ENCODE measurements at places on chromosomes 3 and 15. TPM values are rescaled to one million over a fixed set of nuclear protein-coding genes. Genes with fewer than 3 reads are reported as not detected.

DNA sequence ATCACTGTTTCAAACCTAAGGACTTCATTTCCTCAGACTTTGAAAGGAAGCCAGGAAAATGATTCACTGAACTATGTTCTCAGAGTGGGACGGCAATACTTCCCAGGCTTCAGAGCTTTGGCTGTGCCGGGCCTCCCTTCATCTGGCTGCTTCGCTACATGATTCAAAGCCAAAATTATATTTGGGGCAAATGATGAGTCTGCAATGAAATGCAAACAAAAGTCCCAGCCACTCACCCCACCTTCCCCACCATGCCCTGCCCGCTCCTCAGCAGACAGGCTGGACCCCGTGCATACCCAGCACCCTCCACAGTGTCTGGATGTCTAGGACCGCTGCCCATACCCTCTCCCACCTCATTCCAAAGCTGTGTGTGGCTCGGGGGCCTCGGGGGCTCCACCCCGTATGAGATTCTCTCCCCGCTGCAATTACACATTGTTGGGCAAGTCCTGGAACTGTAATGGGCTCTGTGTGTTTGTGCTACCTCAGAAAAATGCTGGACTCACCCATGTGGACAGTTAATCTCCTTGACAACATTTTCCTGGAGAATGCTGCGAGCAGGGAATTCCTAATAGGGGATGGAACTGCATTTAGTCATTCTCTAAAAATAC lies 32.2 kb downstream of the ATP10A start:
- DNase-seq = peak; percentile 69

- no peak for DNase-seq
These were observed 82.6 kb upstream of the ARHGEF3 start for GRCh38 chr3:56884387-56884786.

DNA sequence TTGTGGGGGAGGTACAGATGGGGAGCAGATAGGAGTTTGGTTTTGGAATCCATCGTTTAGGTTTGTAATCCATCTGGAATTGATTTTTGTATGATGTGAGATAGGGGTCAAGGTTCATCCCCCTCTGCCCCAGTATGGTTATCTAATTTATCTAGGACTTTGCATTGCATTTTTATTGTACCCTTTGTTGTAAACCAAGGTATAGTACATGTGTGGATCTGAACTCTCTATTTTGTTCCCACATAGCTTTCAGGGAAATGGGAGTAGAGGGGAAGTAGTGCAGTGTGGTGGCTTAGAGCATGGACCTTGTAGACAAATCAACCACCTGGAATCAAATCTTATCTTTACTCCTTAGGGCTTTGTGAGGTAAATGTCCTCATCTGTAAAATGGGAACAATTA lies 65.7 kb downstream of the RAD54L2 start:
- no peak for DNase-seq

DNA sequence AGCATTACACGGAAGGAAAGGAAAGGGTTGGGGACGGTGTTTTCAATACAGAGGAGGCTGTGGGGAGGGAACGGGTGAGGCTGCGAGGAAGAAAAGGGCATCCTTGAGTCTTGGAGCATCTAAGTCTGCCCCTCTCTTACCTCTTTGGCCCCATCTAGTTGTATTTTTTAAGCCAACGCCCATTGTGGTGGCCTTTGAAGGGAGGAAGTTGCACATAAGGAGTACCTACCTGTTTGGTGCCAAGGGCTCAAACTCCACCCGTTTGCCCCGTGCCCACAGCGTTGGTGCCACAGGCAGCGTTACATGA lies 146.1 kb upstream of the UMPS start:
- no peak for DNase-seq

- DNase-seq = no peak
These were observed 821.6 kb downstream of the TUSC7 start for GRCh38 chr3:117531078-117531767.

- DNase-seq = no peak
These were observed 238.3 kb upstream of the NR2F2 start for GRCh38 chr15:96092186-96092585.

DNA sequence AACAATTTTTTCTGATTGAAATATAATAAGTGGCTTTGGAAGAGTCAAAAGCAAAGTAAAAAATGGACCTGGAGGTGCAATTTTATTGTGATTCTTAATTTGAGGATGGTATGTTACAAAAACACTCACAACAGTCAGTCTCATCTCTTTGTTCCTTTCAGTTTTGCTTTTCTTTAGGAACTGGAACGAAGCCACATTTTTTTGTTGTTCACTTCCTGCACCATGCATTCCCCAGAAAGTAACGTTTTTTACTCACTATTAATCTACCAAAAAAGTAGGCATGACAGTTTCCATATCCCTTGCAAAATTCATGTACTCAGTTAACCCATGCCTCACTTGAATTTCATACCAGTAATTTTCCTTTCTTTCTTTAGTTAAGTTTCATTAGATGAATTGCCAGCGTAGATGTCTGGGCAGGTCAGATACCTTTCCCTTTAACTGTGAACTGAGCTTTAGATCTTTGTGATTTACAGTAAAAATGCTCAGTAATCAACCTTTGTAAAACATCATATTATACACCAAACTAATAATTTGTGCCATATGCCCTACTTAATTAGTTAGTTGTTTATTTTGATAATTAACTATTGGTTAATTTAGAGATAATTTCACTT lies 384.3 kb downstream of the ROBO1 start:
- DNase-seq = no peak

DNA sequence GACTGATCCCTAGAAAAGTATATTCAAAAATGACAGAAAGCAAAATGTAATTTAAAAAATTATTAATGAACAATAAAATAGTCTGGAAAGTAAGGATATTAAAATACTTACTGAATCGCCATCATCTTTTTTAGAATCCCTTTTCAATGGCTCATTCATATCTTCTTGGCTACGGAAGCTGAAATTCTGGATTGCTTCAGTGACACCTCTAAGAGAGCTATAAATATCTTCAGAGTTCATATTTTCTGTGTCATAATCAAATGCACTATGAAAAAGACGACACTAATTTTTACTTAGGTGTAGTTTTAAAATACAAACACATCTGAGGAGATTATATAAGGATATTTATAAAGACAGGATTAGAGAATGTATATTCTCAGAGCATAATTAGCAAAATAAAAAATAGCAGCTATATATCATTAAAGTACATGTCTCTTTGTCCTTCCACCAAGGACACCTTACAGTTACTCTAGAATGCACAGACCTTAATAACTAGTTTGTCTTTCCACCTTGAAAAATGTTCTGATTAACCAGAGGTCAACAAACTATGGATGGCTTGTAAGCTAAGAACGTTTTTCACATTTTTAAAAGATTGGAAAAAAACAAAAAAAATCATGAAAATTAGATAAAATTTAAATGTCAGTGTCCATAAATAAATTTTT lies 98.6 kb upstream of the UBP1 start:
- no peak for DNase-seq

DNA sequence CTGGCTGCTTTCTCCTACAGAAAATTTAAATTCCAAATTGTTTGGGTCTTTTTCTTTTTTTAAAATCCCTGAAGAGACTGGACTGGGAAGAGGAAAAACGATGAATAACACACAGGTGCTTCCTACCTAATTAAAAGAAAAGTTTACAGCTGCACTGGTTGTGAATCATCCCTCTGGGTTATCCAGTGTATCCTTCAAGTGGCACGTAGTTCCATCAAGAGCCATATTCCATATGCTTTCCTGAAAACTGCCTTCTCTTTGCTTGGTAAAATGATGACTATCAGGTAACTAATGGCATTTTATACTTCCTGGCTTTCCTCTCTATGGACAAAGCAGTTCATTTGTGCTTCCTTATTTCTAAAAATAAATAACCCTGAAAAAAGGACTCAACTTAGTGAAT lies 123.2 kb downstream of the MAGI1 start:
- no peak for DNase-seq

- no peak for DNase-seq
These were observed 17.9 kb downstream of the EPHB3 start for GRCh38 chr3:184579513-184579912.

GRCh38 chr3:196754091-196754981 lies 14.7 kb downstream of the PAK2 start:
- DNase-seq = no peak

GRCh38 chr3:9405756-9406155 lies 8.3 kb downstream of the SETD5 start:
- DNase-seq = no peak

GRCh38 chr3:119700269-119700919 lies 2.4 kb upstream of the CFAP91 start:
- DNase-seq = no peak

- peak; percentile 49 for DNase-seq
These were observed 108.9 kb downstream of the GREM1 start for GRCh38 chr15:32826685-32827084.

GRCh38 chr15:68682330-68682729 lies 103.5 kb downstream of the CORO2B start:
- DNase-seq = no peak

DNA sequence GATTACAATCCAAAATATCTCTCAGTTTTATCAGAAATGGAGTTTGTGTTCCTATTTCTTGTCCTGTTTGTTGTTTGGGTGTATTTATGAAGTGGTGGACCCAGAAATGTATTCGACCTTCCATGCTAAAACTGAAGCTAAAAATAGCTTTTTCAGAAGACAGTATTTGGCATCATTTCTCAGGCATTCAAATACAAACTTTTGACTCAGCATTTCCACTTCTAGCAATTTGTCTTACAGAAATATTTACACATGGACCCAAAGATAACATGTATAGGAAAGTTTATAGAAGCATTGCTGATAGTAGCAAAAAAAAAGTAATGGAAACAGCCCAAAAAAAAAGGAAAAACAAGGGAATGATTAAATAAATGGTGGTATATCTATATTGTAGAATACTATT lies 156.3 kb downstream of the HCN4 start:
- DNase-seq = no peak

DNA sequence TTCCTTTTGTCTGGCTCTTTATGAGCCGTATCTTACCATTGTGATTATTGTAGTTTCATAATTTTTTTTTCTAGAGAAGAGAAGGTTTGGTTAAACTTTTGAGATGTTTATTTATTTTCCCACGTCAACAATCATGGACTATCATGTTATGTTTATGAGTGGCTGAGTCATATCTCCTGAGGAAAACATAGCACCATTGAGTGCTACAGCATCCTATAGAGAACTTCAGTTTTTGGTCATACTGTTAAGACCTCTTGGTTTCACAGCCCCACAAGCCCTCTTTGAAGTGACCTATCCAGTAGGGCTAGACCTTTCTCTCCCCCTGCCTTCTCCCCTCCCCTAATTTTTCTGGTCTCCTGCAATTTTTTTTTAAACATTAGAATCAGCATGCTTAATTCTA lies 20.8 kb downstream of the PIK3CA start:
- DNase-seq = no peak

DNA sequence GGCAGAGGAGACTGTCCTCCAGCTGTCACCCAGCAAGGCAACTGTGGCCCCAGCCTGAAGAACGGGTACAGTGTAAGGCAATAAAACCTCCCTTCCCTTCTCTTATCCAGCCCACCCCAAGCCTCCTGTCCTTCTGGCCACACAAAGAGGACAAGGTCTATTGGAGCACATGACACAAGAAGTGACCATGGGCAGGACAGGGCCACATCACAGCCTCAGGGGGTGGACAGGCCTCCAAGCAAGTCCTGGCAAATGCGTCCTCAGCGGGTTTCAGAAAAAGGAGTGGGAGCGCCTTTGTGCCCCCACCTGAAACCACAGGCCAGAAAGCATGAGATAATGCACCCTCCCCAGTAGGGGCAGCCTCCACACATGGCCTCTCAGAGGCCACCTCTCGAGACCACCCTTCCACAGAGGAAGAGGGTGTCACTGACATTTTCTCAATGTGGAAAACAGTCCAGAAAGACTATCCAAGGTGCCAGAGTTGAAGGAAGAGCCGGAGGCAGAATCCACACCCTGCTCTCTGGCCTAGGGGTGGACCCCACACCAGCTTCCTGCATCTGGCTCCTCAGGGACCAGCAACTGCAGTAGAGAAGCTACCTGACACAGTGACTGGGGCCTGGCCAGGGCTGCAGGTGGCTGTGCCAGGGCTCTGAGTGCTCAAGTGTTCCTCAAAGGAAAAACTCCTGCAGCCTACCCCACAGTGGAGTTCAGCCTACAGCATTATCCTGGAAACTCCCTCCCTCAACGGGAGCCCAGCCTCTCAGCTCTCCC lies 43.9 kb downstream of the CCDC12 start:
- DNase-seq = no peak

GRCh38 chr3:127151992-127152650 lies 40.8 kb upstream of the PRR23E start:
- DNase-seq = no peak

GRCh38 chr3:118244761-118245160 lies 789.9 kb downstream of the IGSF11 start:
- DNase-seq = no peak

DNA sequence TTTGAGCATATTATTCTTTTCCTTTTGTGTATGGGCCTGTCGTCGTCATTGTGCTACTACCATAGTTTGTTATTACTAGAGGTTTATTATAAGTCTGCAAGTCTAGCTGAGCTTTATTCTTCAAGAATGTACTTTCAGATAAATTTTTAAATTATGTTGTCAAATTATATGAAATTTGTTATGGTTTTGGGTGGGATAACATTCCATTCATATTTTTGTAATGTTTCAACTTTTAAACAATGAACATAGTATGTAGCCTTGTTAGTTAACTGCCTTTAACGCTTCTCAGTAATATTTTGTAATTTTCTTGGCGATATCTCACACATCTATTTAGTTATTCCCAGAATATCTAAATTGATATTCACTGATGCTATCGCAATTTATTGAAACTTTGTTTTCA lies 41.6 kb upstream of the GOLGA8B start:
- DNase-seq = no peak

- DNase-seq = peak; percentile 55
These were observed 3.5 kb downstream of the PFN2 start for GRCh38 chr3:149967086-149967685.

GRCh38 chr3:170044271-170044670 lies 6.5 kb downstream of the GPR160 start:
- no peak for DNase-seq

DNA sequence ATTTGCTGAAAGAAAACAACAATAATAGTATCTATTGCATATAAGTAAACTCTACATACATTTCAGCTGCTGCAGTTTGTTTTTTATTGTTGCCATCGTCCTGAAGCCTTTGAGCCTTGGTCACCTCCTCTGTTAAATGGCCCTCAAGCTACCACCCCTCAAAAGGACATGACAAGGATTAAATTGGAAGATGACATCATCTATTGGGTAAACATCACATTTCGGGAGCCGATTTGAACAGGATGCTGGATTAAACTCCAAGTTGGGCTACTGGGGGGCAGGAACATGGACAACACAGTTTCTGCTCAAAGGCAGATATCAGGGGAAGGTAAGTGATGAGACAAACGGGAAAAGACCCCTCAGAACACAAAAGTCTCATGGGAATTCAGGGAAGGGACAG lies 92.3 kb upstream of the ATP2B2 start:
- no peak for DNase-seq

- no peak for DNase-seq
These were observed 39.0 kb downstream of the KIF9 start for GRCh38 chr3:47243419-47244147.

- no peak for DNase-seq
These were observed 3.5 kb downstream of the MYD88 start for GRCh38 chr3:38141952-38142273.

Gene PODXL2
- 5.5 TPM for polyA plus RNA-seq

Gene POTEB
- polyA plus RNA-seq = not detected

Gene GXYLT2
- 2.0 TPM for polyA plus RNA-seq

Gene ROPN1
- not detected for polyA plus RNA-seq

Gene ANKUB1
- polyA plus RNA-seq = not detected

Data from A549 (cell line).